ENCODE measurements at places on chromosomes 6 and 20. TPM values are rescaled to one million over a fixed set of nuclear protein-coding genes. Genes with fewer than 3 reads are reported as not detected.

DNAAF9 gene
- 10.3 TPM for total RNA-seq

TSHZ2 gene
- total RNA-seq: 5.2 TPM

KHDC1L gene
- not detected for total RNA-seq

UTRN gene
- total RNA-seq: 86.5 TPM

IP6K3 gene
- 7.9 TPM for total RNA-seq

SLC17A2 gene
- total RNA-seq: 7.7 TPM

ARFGAP1 gene
- 54.9 TPM for total RNA-seq

PLA2G7 gene
- 1.5 TPM for total RNA-seq

PDYN gene
- total RNA-seq: not detected

GMPR gene
- 6.1 TPM for total RNA-seq

RAB44 gene
- not detected for total RNA-seq

COL21A1 gene
- 59.2 TPM for total RNA-seq

CCN2 gene
- total RNA-seq: 147 TPM

MYMX gene
- total RNA-seq: not detected

GRCh38 chr20:52681288-52681687, 290.9 kb upstream of the TSHZ2 start:
- no peak for DNase-seq

DNA sequence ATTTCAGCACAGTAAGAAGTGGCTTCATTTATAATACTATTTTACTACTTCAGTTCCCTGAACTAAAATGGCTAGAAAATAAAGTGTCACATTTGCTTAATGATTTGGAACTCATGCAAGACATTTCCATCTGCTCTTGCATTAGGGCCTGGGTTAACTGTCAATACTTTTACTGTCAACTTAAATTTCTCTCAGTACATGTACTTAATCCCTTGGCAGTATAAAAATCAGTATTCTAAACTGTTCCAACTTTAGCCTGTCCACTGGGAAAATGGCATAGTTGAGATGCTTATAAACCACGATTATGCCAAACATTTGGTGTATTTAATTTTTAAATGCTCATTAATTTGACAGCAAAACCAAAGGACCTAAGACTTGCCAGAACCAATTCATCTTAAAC, 154.5 kb downstream of the ASCC3 start:
- DNase-seq: no peak

GRCh38 chr6:17450832-17451231, 57.4 kb downstream of the CAP2 start:
- DNase-seq: no peak

DNA sequence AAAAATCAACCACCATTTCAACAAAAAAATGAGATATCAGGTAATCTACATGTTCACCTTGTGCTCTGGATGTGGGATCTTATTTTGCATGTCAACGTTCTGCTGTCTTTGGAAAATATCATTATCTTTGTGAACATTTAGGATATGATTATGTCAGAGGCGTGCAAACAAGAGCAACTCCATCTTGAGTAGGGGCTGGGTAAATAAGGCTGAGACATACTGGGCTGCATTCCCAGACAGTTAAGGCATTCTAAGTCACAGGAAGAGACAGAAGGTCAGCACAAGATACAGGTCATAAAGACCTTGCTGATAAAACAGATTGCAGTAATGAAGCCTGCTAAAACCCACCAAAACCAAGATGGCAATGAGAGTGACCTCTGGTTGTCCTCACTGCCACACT, 28.8 kb upstream of the ZBTB24 start:
- no peak for DNase-seq

- DNase-seq: no peak
Observed at GRCh38 chr20:50995506-50995905, 27.4 kb downstream of the KCNG1 start.

- no peak for DNase-seq
Observed at GRCh38 chr6:18261877-18262276, 2.5 kb downstream of the DEK start.

GRCh38 chr20:36582322-36582721, 8.9 kb downstream of the TGIF2 start:
- no peak for DNase-seq

DNA sequence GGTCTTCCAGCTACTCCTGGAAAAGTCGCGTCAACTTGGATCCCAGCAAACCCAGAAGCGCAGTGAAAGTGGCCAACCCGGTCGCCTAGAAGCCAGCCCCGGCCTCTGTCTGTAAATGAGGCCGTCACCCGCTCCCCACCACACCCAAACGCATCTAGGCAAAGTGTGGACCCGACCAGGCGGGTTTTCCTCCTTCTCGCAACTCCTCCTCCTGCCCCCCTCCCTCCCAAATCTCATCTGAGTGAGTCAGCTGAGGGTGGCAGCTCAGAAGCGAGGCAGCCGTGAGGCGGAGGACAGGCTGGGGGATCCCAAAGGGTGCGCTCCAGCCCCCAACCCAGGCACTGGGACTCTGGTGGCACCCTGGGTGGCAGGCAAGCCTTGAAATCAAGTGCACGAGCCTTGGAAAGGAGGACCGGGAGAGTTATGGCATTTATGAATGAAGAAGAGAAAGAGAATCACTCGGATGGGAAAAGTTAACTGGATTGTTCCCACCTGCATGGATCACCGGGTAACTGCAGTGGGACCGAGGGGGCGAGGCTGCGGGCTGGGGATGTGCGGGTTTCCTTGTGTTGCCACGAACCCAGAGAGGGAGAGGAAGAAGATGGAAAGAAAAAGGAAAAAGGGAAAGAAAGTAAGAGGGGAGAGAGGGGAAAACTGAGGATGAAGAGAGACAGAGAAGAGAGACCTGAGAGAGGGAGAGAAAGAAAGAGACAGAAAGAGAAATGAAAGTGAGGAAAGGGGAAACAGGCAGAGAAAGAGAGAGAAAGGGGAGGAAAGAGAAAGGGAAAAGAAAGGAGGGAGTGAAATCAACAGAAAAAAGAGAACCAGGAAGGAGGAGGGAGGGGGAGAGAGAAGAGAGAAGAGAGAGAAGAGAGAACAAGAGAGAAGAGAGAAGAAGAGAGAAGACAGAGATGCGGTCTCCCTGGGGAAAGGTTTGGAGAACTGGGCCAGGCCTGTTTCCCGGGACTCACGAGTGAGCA, at the start of gene APCDD1L:
Gene APCDD1L (minus strand): TSS at position 167 of the 980 bp plus-strand sequence. CDS start 692 bp downstream, outside the sequence.
- DNase-seq: no peak

GRCh38 chr20:6863355-6863754, 95.9 kb downstream of the BMP2 start:
- no peak for DNase-seq

DNA sequence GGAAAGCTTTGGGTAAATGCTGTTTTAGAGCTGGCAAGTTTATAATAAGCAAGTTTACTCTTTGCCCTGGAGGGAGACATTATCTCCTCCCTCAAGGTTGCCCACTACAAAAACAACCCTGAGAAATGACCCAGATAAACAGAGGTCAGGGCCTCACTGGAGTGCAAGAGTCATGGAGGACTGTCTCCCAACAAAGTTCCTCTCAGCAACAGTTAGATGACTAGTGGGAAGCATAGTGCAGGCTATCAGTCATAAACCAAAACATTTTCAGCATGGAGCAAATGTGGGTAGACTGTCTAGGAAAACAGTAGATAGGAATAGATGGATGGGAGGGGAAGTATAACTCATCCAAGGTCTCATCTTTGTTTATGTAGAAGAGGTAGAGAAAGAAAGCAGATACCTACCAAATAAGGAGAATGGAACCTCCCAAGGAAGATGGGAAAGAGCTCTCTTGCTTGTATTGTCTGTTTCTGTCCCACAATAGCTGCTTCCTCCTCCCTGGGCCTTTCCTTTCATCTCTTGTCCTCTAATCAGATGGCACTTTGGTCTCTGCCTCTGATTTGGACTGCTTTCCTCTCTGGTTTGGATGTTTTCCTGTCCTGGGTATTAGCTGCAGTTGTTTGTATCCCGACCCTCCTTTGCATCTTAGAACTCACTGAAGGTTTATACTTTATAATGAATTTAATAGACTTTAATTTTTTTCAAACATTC, 95.4 kb downstream of the WASF1 start:
- DNase-seq: no peak

GRCh38 chr6:170459451-170459850, 93.7 kb downstream of the PSMB1 start:
- no peak for DNase-seq

- DNase-seq: peak; percentile 64
Observed at GRCh38 chr6:132715204-132715603, 1.3 kb upstream of the VNN1 start.

DNA sequence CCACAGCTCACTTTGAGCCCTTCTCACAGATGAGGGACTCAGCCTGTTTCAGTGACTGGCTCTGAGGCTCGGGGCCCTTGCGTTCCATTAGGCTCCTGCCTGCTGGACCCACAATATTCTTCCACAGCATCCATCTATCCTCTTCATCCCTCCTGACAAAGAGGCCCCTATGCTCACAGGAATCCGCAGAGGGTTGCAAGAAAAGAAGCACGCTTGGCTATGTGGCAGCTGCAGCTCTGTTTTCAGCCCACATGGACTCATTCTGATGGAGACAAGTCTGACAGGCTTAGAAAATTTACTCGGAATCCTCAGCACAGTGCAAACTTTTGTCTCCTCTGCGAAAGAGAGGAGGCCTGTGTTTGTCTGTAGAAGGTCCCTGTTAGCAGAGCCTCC, 207.5 kb downstream of the SYNDIG1 start:
- no peak for DNase-seq

DNA sequence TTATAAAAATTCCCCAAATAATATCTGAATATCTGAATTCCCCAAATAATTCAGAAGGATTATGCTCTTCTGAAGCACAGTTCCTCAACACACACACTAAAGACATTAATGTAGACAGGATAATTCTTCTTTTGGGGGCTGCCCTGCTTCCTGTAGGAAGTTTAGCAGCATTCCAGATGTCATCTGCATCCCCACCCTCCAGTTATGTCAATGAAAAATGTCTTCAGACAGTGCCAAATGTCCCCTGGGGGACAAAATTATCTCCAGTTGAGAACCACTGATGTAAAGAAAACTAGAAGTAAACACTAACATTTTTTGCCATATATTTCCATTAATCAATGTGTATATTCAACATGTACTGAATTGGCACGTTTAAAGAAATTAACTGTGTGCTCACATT, 25.9 kb upstream of the NAA20 start:
- DNase-seq: no peak

DNA sequence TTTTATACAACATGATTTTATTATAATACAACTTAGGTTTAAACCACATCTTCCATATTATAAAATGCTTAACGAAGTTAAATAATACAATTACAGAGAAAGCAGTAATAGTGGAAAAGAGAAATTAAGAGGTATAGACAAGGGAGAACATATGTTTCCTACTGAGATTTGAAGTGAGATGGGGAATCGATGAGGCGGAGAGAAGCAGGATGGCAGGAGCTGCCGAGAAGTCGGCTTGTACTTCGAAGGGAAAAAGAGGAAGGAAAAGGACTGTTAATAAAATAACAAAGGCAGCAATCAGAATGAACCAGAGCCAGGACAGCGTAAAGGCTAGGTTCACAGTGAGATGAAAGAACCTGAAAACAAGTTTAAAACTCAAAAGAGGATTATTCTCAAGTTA, 15.4 kb downstream of the FBXL4 start:
- no peak for DNase-seq

- DNase-seq: no peak
Observed at GRCh38 chr6:22783931-22784330, 214.6 kb downstream of the HDGFL1 start.

- DNase-seq: no peak
Observed at GRCh38 chr20:2340823-2341222, 39.9 kb upstream of the TGM6 start.

- no peak for DNase-seq
Observed at GRCh38 chr20:40848526-40848925, 159.5 kb upstream of the MAFB start.

- no peak for DNase-seq
Observed at GRCh38 chr6:95469511-95469910, 107.8 kb upstream of the MANEA start.

- no peak for DNase-seq
Observed at GRCh38 chr20:61835301-61835700, 230.4 kb downstream of the TAF4 start.

- DNase-seq: peak; percentile 74
Observed at GRCh38 chr20:19758501-19759331, 658 bp downstream of the RIN2 start.

GRCh38 chr6:40735121-40735520, 148.0 kb upstream of the LRFN2 start:
- DNase-seq: no peak

- no peak for DNase-seq
Observed at GRCh38 chr20:38034961-38035360, 1.4 kb downstream of the RPRD1B start.

DNA sequence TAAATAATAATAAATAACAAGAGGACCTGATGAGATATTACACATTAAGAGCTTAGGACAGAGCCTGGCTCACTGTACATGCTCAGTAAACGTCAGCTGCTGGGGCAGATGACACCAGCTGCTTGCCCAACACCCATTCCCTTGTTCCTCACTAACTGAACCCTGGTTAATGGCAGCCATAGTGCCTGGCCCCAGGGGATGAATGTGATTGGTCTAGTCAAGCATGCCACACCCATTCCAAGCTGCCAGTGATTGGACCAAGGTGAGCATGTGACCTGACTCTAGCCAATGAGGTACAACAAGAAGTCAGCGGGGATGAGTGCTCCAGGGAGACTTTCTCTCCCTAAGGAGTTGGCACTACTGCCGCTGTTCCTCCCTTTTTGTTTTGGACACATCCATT, 85.1 kb upstream of the PTPN1 start:
- DNase-seq: no peak

GRCh38 chr6:136510782-136511181, 39.4 kb downstream of the MAP7 start:
- DNase-seq: no peak

DNA sequence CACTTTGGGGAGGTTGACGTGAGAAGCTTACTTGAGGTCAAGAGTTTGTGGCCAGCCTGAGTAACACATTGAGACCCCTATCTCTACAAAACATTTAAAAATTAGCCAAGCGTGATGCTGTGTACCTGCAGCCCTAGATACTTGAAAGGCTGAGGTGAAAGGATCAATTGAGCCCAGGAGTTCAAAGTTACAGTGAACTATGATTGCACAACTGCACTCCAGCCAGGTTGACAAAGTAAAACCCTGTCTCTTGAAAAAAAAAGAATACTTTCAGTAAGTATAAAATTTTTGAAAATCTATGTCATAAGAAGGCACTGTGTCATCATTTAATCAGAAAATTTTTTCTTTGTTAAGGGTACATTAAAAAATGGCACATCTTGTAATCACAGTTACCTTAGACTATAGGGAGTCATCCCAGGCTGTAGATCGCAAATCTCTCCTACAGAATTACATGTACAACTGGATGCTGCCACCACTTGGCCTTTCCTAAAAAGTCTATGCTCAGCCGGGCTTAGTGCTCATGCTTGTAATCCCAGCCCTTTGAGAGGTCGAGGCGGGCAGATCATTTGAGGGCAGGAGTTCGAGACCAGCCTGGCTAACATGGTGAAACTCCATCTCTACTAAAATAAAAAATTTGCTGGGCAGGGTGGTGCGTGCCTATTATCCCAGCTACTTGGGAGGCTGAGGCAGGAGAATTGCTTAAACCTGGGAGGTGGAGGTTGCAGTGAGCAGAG, 17.0 kb upstream of the MRS2 start:
- no peak for DNase-seq

GRCh38 chr20:13771853-13772453, 12.8 kb downstream of the ESF1 start:
- peak; percentile 49 for DNase-seq

Data from hepatocyte (in vitro differentiated cells).